ENCODE measurements at places on chromosomes 7 and 10.
A peak's percentile ranks its signal among the peaks of the same experiment; 100 is the strongest.

DNA sequence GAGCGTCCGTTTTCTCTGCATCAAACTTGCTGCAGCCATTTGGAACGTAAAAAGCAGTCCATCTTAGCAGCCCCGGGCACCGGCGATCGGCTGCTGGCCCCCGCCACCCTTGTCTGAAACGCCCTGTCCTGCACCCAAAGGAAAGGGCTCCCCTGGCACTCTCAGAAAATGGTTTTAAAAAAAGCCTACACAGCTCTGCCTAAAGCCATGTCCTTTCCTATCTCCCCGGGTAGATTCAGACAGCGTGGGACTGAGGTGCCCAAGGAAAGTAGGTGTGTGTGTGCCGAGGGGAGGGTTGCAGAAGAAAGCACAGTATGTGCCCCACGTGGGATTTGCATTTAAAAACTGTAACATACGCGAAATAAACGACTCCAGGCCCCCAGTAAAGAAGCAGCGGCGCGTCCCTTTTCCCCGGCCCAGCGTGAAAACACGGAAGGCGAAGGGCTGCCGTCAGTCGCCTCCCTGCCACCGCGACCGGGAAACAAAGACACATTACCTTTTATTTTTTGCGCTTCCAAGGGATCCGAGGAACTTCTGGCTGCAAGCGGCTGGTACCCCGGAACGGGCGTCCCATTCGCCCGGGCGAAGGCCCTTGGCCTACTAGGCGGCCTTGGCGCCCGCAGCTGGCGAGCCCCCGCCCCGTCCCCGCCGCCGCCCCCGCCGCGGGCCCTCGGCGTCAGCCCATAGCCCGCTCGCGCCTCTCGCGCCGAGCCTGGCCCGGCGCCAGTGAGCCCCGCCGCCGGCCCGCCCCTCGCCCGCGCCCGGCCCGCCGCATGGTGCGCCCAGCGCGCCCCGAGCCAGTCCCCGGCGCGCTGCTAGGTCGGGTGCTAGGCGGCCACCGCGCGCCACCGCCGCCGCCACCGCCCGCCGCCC, 304.6 kb downstream of the PRPF18 start:
- no peak for DNase-seq

DNA sequence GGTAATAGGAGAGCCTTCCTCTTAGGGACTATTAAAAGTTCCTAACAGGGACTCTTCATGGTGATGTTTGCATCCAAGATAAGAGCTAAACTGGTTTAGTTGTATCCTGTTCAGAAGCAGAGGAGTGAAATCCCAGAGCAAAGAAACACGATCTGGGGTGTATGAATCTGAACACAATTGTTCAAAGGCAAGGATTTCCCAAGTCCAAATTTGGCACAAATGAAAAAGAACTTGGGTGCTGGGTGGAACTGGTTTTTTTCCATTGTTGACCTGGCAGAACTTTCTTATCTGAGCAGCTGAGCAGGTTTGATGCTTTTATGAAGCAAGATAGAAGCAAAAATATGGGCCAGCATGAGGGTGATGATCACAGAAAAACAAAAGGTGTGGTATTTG, 6.0 kb downstream of the AGFG2 start:
- no peak for DNase-seq

DNA sequence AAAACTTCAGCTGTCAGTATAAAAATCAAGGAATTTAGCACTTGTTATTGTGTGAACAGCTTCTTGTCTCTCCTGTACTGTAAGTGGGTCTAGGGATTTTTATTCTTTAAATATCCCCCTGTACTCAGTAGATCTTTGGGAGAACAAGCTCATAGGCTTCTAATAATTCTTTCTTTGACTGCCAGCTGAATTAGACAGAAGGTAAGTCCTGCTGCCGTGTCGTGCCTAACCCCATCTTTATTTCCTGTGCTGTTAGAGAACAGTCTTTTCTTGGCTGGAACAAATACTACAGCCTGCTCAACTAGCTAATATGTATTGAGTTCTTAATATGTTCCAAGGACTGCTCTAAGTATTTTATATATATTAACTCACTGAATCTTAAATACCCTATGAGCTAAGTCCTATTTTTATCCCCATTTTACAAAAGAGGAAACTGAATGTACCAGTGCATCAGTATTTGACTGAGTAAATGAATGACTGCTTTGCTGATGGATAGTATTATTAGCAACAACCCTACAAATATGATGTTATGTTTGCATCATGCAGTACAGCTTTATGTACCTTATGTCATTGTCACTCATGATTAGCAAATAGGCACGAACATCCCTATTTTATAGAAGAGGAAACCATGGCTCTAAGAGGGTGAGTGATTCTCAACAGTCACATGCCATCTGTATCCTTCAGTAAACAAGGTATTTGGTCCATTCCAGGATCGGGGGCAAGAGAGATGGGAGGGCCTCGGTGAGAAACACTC, 5.5 kb upstream of the DUSP5 start:
- DNase-seq: no peak

- DNase-seq: peak; percentile 86
Observed at GRCh38 chr7:156949541-156950380, at the start of gene NOM1. Gene NOM1 (plus strand): TSS chr7:156949712. CDS start chr7:156949738, 26 bp downstream.

- DNase-seq: no peak
Observed at GRCh38 chr10:15112657-15113056, 15.5 kb downstream of the RPP38 start.

GRCh38 chr10:12212454-12212853, 16.5 kb downstream of the CDC123 start:
- DNase-seq: peak; percentile 16

DNA sequence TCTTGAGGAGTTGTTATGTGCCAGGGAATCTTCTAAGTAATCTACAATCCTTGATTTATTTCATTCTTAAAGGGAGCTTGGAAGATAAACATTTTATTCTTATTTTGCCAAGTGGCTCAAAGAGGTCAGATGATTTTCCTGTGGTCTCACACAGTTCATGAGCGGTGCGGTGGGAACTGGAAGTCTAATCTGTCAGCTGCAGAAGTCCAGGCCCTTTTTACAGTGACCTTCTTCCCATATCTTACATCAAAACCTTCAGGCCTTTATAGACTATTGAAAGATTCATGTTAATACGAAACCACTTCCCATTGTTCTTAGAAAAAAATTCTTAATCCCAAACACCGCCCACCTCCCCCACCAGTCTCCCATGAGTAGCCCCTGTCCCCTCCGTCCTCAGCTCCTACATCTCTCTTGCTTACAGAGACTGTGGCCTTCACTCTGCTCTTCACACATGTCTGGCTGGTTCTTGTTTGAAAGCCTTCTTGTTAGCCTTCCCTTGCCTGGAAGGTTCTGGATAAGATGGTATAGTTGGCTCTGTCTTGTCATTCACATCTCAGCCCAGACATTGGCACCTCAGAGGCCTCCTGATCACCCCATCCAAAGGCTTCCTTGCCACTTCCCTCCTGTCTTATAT, 61.5 kb downstream of the ITGA8 start:
- no peak for DNase-seq

DNA sequence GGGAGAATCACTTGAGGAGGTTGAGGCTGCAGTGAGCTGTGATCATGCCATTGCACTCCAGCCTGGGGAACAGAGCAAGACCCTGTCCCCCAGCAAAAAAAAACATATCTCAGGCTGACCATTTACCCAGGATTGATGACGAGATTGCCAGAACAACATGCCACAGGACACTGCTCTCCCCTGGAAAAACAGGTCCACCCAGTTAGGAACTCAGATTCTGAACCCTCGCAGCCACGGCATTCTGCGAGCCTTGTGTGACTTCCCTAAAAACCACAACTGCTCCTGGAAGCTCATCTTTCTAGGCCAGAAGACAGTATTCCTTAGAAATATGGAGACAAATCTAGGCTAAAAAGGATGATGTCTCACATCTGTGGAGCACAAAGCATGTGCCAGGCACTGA, 42.1 kb upstream of the SH2B2 start:
- no peak for DNase-seq

DNA sequence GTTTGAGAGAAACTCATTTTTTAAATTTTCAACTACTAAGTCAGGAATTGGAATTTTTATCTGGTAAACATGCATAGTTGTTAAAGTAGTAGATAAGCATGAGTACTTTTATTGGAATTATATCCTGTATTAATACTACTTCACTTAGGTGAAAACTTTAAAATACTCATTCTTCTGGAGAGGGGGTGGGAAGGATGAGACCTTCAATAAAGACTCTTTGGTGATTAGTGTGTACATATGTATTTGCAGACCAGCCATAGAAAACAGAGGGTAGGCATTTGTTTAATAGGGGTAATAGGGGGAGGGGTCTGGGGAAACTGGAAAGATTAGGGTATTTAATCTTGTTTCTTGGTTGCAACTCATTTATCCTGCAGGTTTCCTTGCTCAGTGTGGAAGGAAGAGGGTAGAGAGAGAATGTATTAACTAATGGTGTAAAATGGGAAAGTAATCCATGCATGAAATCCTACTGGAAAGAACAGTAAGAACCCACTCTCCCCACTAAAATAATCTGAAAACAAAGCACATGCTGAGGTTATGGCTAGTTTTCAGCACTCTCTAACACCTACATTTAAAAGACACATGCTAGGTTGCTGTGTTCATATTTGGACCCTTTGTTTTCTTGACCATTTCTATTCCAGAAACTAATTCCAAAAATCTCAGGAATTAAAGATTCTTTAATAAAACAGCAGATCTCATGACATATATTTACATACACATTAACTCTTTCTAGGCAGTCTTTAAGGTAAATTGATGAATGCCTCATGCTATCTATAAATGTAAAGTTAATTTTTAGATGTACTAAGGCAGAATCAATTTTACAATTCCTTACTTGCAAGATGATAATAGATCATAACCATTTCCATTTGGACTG, 6.2 kb upstream of the IGF2BP3 start:
- DNase-seq: no peak
